GM23248 (cell line): ENCODE measurements at places on chromosomes 4 and X. TPM values are rescaled to one million over a fixed set of nuclear protein-coding genes. Genes with fewer than 3 reads are reported as not detected.

The ZFP92 gene
- 0.11 TPM in 1 of 2 replicates, not detected in the other for total RNA-seq

The MAGEC1 gene
- total RNA-seq, result not detected in 2 replicates

The RHOXF2B gene
- not detected in 2 replicates for total RNA-seq

The NFKB1 gene
- total RNA-seq, result 25.7 and 30.2 TPM in 2 replicates

The NAP1L2 gene
- not detected in 2 replicates for total RNA-seq

The OPRPN gene
- not detected in 2 replicates for total RNA-seq

The ENPP6 gene
- not detected in 2 replicates for total RNA-seq

The DAPP1 gene
- total RNA-seq, result not detected in 2 replicates

The GYPB gene
- total RNA-seq, result not detected in 2 replicates

The SOWAHD gene
- 0.22 TPM in 1 of 2 replicates, not detected in the other for total RNA-seq

The WNK3 gene
- 0.43 and 0.63 TPM in 2 replicates for total RNA-seq

The CFAP99 gene
- total RNA-seq, result not detected in 2 replicates

The DKK2 gene
- 4.3 and 8.2 TPM in 2 replicates for total RNA-seq

The PLAC8 gene
- total RNA-seq, result not detected in 2 replicates

The CT45A10 gene
- not detected in 2 replicates for total RNA-seq

The PGK1 gene
- 644 and 818 TPM in 2 replicates for total RNA-seq

The SOD3 gene
- total RNA-seq, result 3.8 and 8.2 TPM in 2 replicates

The INTS12 gene
- total RNA-seq, result 13.7 and 16.5 TPM in 2 replicates

The P2RY10 gene
- not detected in 2 replicates for total RNA-seq

The GAGE2A gene
- not detected in 2 replicates for total RNA-seq

The COL4A6 gene
- total RNA-seq, result under 0.01 TPM in 1 of 2 replicates, not detected in the other

The RNF128 gene
- total RNA-seq, result 0.54 TPM in 1 of 2 replicates, not detected in the other
